ENCODE measurements at places on chromosomes 3 and 15. TPM values are rescaled to one million over a fixed set of nuclear protein-coding genes. Genes with fewer than 3 reads are reported as not detected.
A peak's percentile ranks its signal among the peaks of the same experiment; 100 is the strongest.

ECE2 gene
- polyA plus RNA-seq = not detected

FEZF2 gene
- not detected for polyA plus RNA-seq

DNA sequence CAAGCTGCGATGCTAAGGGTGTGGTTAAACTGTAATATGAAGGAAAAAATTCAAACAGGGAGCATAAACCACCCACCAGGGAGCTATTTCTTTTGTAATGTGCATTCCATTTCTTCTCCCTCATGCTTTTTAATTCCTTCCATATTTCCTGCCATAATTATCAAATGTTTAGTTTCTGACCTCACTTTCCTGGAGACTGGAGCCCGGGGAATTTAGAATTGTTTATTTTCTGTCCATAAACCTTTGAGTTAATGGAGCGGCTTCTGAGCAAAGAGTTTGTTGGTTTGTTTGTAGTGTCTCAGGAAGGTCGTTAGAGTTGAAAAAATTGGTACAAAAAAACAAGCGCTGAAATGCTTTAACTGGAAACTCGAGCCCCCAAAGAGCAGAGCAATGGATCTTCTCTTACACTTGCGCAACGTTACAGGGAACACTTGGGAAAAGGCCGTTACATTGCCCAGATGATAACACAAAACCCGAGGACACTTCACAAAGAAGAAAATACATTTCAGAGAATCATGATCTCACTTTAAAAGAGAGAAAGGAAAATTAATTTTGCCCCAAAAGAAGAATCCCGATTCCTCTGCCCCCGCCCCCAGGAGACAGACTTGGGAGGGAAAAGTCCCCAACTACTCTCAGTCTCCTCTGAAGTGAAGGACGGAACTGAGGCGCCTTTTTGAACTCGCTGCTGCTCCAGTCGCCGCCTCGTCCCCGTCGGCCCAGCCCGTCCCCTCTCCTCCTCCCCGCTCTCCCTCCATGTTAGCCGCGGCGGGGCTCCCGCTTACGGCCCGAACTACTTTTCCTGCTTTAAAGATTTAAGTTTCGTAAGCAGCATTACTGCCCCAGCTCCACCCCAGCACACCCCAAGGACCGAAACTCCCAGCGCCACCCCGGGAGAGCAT is 842 bp downstream of the FSTL1 start:
- no peaks in the 10 kb centered on the region for H3K27me3 ChIP-seq
- H3K36me3 ChIP-seq = no peaks in the 10 kb centered on the region
- H3K27ac ChIP-seq = peak overlapping the region; percentile 93
- H3K4me3 ChIP-seq = peak overlapping the region; percentile 99
- DNase-seq = peak; percentile 40

DNA sequence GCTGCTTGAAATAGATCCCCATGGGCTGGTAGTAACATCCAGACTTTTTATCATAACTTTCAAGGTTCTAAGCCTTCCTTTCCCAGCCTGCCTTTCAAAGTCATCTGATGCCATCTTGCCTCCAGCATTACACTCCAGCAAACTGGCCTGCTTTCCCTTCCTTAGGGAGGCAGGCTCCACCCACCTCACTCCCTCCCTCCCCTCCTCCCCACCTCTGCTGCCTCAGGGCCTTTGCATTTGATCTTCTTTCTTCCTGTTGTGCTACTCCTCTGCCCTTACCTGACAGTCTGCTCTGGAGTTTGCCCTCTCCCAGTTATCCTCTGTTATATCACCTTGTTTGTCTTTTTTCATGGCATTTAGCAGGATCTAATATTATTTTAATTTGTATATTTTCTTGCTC is 319.5 kb downstream of the KCNH8 start:
- H3K27me3 ChIP-seq = no peaks in the 10 kb centered on the region
- H3K4me1 ChIP-seq = no peaks in the 10 kb centered on the region
- no peak overlapping the region for H3K4me3 ChIP-seq

GRCh38 chr3:15011174-15011573 is 53.9 kb downstream of the MRPS25 start:
- no peaks in the 10 kb centered on the region for H3K4me1 ChIP-seq
- H3K4me3 ChIP-seq = no peak overlapping the region
- H3K27ac ChIP-seq = no peak overlapping the region
- no peaks in the 10 kb centered on the region for H3K27me3 ChIP-seq

DNA sequence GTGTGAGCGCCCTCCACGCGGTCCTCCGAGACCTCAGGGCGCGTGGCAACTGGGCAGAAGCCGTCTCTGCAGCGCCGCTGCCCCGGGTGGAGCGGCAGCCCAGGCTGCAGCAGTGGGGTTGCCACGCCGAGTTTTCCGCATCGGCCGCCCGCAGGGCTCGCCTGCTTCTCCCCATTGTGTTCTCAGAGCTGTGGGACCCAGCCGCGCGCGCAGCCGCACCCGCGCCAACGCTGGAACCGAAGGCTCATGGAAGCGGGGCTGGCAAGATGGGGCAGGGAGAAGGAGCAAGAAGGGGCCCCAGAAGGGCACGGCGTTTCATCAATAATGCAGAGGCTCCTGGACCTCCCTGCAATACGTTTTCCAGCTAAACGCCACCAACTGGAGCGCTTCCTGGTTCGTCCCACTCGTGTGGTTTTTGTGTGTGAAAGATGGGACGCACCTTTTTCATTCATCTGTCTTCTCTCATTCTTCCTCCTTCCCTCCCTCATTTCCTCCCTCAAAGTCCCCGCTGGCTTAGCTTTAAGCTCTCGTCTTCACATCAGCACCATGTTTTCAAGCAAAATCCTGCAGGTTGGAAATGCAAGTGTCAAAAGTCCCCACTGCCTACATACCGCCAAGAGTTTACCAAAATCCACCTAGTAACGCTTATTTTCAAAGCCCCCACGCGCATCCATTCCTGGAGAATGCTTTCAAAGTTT is 1.2 kb downstream of the ROBO1 start:
- no peaks in the 10 kb centered on the region for H3K4me1 ChIP-seq
- no peak overlapping the region for H3K4me3 ChIP-seq
- H3K27ac ChIP-seq = no peak overlapping the region
- peaks cover 45% of the 10 kb centered on the region for H3K27me3 ChIP-seq

DNA sequence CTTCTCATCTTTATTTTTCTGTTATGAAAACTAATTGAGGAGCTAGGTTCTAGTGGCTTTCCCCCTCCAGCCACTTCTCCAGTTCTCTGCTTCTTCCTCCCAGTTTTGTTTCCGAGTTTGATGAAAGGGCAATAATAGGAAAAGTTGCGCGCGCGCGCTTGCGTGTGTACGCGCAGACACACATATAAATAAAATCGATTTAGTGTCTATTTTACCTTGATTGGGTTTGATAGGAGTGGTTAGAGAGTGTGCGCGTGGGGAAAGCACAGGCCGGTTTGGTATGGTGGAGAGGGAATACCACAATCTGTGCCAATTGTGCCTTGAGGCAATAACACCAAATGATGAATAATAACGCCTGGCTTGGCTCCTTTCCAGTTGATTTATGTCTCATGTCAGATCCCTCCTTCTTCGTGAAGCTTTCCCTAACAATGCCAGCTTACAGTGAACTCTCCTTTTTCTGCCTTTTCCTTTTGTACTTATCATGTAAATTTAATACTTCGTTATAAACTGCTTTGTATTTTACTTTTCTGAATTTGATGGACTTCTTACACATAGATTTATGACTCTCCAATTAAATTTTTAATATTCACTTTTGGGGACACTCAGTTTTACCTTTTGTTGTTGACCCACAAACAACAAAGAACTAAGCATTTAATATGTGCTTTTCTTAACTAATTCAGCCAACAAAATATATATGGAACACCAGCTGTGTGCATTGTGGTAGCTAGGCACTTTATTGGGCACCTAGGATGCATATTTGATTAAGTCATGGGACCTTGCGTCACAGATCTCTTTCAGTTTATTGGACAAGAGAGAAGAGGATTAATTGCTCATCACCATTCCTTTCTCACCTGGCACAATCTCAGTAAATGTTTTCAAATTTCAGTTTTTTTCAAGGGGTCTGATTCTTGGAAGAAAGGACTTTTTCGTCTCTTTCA is 1.7 kb downstream of the TIPARP start:
- no peaks in the 10 kb centered on the region for H3K36me3 ChIP-seq
- peak overlapping the region; percentile 97 for H3K27ac ChIP-seq
- peak overlapping the region; percentile 80 for H3K4me3 ChIP-seq
- H3K27me3 ChIP-seq = no peaks in the 10 kb centered on the region
- DNase-seq = no peak
- peaks cover 57% of the 10 kb centered on the region for H3K4me1 ChIP-seq

GRCh38 chr3:16456784-16457415 is 56.6 kb downstream of the RFTN1 start:
- H3K4me3 ChIP-seq = no peak overlapping the region
- DNase-seq = no peak
- no peaks in the 10 kb centered on the region for H3K36me3 ChIP-seq
- H3K27me3 ChIP-seq = no peaks in the 10 kb centered on the region

DNA sequence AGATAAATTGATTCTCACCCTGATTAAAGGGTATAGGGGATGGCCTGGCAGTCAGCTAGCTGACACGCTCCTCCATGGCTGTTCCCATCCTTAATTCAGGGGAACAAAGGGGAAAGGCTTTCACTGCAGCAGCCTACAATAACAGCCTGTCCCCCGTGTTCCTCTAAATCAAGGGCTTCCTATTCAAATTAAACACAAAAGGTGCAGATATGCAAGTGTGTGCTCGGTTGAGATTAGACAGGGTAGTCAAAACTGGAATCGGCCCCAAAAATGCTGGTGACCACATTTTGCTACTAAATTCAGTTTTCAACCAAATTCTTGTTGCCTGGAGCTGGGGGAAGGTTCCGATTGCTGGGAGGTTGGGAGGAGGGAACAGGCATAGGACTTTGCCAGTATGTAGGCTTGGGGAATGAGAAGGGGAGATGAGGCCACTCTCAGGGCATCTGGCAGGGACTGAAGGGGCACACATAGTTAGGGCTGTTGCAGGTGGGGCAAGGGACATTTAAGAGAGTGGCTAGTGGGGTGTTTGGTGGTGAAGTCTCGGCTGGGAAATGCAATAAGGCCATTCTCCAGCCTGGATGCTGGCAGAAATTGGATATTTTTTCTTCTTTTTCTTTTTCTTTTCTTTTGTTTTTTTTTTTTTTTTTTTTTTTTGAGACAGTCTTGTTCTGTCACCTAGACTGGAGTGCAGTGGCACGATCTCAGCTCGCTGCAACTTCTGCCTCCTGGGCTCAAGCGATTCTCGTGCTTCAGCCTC is 32.9 kb upstream of the CTSH start:
- H3K4me3 ChIP-seq = no peak overlapping the region
- H3K36me3 ChIP-seq = no peaks in the 10 kb centered on the region
- H3K27ac ChIP-seq = peak overlapping the region; percentile 89
- peaks cover 6% of the 10 kb centered on the region for H3K4me1 ChIP-seq

DNA sequence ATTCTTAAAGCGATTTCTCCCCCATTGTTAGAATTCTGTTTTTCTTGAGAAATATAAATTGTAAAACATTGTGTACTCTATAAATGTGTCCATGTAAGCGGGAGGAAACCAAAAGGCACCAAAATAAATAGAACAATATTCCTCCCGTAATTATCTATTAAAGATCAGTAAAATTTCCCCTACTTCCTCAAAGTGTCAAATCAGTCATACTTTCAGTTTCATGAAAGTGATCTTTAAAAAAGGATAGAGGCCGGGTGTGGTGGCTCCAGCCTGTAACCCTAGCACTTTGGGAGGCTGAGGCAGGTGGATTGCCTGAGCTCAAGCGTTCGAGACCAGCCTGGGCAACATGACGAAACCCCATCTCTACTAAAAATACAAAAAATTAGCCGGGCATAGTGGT is 278.9 kb downstream of the MECOM start:
- no peaks in the 10 kb centered on the region for H3K27me3 ChIP-seq
- no peaks in the 10 kb centered on the region for H3K36me3 ChIP-seq
- no peak overlapping the region for H3K4me3 ChIP-seq
- no peak overlapping the region for H3K27ac ChIP-seq

DNA sequence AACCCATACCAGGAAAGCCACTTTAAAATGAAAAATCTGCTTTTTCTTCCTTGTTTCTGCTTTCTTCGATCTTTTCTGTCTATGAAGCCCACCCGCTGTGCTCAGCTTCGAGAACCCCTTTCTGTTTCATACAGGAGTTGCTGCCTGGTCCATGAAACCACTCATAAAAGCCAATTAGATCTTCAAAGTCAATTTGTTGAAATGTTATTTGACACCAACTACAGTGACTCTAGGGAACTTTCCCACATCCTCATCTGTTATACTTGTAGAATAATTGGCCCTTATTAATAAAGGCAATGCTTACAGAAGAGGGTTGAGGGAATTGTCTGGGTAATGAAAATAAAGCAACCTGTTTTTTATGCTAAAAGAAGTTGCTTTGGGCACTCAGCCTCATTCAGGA is 523.6 kb downstream of the OCA2 start:
- H3K4me1 ChIP-seq = no peaks in the 10 kb centered on the region
- no peak overlapping the region for H3K4me3 ChIP-seq
- H3K36me3 ChIP-seq = no peaks in the 10 kb centered on the region
- no peak for DNase-seq
- H3K27me3 ChIP-seq = no peaks in the 10 kb centered on the region
- no peak overlapping the region for H3K27ac ChIP-seq

GRCh38 chr15:63596676-63597037 is 530 bp upstream of the FBXL22 start:
- H3K36me3 ChIP-seq = peaks cover 22% of the 10 kb centered on the region
- H3K27me3 ChIP-seq = no peaks in the 10 kb centered on the region
- peak overlapping the region; percentile 95 for H3K27ac ChIP-seq
- peaks cover 56% of the 10 kb centered on the region for H3K4me1 ChIP-seq
- peak overlapping the region; percentile 62 for H3K4me3 ChIP-seq

- peaks cover 4% of the 10 kb centered on the region for H3K4me1 ChIP-seq
- no peak overlapping the region for H3K27ac ChIP-seq
- no peaks in the 10 kb centered on the region for H3K27me3 ChIP-seq
- H3K4me3 ChIP-seq = no peak overlapping the region
- no peak for DNase-seq
These were observed 184.5 kb downstream of the NR1D2 start for GRCh38 chr3:24129549-24129948.

- no peaks in the 10 kb centered on the region for H3K27me3 ChIP-seq
- H3K27ac ChIP-seq = no peak overlapping the region
- peaks cover 36% of the 10 kb centered on the region for H3K36me3 ChIP-seq
- DNase-seq = no peak
These were observed 44.5 kb downstream of the BCL2L10 start for GRCh38 chr15:52068004-52068615.

DNA sequence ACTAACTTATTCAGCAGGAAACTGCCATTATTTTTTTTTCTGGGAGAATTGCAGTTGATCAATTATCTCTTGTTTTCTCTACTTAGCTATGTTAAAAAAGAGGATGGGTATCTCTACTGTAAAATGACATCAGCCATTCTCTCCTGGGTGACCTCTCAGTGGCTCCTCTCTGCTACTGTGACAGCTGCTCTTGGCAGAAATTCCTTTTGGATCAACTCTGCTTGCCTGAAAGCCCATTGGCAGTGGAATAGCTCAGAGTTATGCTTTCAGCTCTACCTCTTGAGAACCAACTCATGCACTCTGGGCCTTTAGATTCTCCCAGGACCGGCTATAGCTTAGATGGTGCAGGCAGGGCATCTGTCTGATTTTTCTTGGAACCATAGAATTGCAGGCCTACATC is 99.9 kb upstream of the GAP43 start:
- DNase-seq = peak; percentile 38
- no peaks in the 10 kb centered on the region for H3K36me3 ChIP-seq
- H3K4me3 ChIP-seq = no peak overlapping the region
- H3K27ac ChIP-seq = peak overlapping the region; percentile 49

GRCh38 chr15:74327756-74328155 is 39.7 kb downstream of the CYP11A1 start:
- no peak overlapping the region for H3K4me3 ChIP-seq
- no peaks in the 10 kb centered on the region for H3K4me1 ChIP-seq
- no peaks in the 10 kb centered on the region for H3K27me3 ChIP-seq
- H3K36me3 ChIP-seq = no peaks in the 10 kb centered on the region
- H3K27ac ChIP-seq = no peak overlapping the region

Measured in heart left ventricle (tissue), 16 donors.